ENCODE measurements at places on chromosomes 1 and 21.

- DNase-seq: no peak
Measured at GRCh38 chr21:43196826-43197225, 28.0 kb downstream of the CRYAA start.

DNA sequence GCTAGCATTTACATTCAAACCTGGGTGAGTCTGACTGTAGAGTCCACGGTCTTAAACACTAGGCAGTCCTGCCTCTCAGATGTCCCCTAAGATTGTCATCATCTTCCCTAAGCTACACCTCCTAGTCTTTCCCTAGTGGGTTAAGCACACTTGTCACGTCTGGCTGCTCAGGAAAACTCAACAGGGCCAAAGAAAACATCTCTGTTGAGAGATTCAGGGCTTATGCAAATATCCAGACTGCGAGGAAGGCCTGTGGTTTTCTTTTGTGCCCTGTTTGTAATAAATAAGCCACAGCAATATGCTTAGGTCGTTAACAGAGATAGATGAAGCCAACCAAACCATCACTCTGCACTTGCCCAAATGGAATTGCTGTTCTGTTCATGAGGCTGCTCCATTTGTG is 472.6 kb upstream of the DEPDC1 start:
- no peak for DNase-seq

DNA sequence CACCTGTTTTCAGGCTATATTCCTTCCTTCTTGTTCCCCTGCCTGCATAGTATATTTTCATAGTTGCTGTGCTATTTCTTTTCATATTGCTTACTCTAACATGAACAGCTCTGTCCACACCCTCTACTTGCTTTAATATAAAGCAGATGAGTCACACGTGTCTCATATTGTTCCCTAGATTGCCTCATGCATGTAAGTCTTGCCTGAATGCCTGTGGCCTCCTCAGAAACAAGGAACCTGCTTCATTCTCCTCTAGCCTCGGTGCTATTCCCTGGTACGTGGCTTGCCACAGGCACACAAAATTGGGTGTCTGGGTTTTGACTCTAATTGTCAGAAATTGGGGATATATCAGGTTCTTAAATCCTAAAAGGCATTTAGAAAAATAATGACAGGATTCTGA is 16.5 kb upstream of the PKP1 start:
- no peak for DNase-seq

DNA sequence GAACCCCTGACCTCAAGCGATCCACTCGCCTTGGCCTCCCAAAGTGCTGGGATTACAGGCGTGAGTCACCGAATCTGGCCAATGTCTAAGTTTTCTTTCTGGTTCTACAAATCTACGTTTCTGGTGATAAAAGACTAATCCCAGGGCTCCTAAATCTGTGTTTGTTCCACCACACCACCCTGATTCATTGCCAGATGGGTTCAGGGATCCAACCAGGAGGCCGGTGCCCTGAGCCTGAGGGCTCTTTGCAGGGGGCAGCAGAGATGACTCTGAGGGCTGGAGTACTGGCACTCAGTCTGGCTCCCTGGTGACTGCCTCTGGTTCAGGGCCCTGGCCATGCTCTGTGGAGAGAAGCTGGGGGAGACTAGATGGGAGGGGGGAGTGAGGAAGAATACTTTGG is 10.5 kb upstream of the OPRD1 start:
- no peak for DNase-seq

GRCh38 chr1:228381356-228381755 is 25.3 kb downstream of the TRIM11 start:
- no peak for DNase-seq

Measured in activated CD4-positive, alpha-beta T cell treated with anti-CD3 and anti-CD28 coated beads for 1 hour (primary cell).